ENCODE measurements at places on chromosomes 5 and 9.

GRCh38 chr9:81686614-81687520 is 2.5 kb downstream of the TLE1 start:
- no peak for DNase-seq

DNA sequence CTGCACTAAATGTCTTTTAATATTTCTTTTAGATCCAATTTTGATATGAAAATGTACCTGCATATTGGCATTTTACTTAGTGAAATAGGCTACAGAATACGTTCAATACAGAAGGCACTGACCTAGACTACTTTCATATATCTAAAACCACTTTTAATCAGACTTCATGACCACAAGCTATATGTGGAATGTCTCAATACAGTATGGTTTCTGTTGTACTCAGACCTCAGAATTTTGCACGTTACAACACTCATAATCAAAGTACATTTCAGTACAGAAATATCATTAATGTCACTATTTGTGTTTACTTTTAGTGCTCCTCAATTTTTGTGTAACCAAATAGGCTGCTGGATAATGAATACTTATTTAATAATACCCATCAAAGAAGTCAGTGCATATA is 74.8 kb downstream of the MEF2C start:
- DNase-seq, result no peak

DNA sequence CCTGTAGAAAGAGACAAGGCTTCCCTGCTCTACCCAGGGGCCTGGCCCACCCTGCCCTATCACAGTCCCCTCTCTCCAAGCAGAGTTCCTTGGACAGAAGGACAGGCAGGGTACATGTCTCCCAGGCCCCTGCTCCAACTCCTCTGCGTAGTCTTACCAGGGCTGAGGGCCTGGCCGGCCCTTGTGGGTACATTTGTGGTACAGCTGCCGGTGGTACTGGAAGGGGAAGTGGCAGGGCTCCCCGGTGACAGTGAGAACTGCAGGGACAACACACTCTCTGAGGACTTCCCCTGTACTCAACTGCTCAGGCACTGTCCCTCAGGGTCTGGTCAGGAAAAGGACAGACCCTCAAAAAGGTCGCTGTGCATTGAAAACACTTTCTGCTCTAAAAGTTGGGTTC is 3.6 kb downstream of the F12 start:
- no peak for DNase-seq

- DNase-seq, result no peak
Measured at GRCh38 chr5:72633649-72634048, 126.4 kb upstream of the ZNF366 start.

- no peak for DNase-seq
Measured at GRCh38 chr5:149845601-149846000, 99.0 kb downstream of the PDE6A start.

DNA sequence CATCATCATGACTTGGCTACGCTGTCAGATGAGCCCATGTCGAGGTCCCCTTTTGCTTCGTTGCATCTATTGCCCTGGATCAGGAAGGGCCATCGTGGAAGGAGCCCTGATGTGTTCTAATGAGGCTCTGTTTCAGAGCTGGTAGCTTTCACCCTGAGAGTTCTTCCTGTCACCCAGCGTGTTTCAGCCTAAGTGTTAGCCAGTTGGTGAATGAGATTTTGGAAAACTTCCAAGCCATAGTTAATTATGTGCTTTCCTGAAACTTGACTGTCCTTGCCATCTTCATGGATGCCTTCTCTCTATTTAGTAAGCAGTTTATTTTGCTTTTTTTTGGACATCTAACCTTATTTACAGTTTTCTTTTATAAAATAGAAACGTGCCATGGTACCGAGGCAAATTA is 1695.4 kb upstream of the WWC1 start:
- no peak for DNase-seq

DNA sequence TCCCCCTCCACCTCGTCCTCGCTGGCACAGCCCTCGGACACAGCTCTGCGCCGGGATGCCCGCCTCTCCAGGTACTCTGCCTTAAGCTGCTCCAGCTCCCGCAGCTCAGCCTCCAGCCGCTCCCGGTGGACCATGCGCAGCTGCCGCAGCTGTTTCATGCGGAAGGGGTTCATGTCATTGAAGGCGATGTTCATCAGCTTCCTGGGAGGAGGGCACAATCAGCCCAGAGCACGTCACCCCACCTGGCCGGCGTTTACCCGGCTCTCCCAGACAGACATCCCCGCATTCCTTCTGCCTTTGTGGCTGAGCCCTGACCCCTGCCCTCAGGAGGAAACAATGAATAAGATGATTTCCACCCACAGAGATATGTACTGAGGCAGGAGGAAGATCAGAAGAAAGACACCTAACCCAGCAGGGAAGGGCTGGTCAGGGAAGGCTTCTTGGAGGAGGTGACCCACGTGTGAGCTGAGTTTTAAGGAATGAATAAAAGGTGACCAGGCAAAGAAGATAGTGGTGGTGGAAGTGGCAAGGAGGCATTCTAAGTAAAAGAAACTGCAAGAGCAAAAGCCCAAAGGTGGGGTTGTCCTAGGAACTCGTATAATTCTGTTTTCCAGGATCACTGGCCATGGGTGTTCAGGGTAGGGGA is 7.1 kb upstream of the CORO2A start:
- DNase-seq, result no peak

- no peak for DNase-seq
Measured at GRCh38 chr5:317086-317811, 4.3 kb upstream of the AHRR start.

GRCh38 chr9:84731696-84732095 is 62.2 kb downstream of the NTRK2 start:
- DNase-seq, result no peak

Data from T-helper 1 cell (primary cell).